ENCODE measurements at places on chromosomes 5 and 9. TPM values are rescaled to one million over a fixed set of nuclear protein-coding genes. Genes with fewer than 3 reads are reported as not detected.

- DNase-seq: no peak
Measured at GRCh38 chr9:75071530-75072122, 16.3 kb downstream of the NMRK1 start.

DNA sequence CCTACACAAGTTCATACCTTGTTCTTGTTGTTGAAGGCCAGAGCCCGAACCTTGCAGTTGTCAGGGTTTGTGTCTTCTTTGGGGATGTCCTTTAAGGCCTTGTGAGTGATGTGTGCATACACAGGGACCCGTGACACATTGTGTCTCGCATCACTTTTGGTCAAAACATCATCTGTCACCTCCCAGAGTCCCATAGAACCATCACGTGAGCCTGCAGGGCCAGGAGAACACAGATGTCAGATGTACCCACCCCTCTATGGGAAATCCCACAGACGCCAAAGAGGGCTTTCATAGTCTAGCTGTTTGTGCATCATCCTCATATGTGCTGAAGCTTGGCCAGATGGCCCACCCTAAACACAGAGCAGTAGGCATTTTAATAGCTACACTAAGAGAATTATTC, 28.2 kb downstream of the DCAF12 start:
- no peak for DNase-seq

DNA sequence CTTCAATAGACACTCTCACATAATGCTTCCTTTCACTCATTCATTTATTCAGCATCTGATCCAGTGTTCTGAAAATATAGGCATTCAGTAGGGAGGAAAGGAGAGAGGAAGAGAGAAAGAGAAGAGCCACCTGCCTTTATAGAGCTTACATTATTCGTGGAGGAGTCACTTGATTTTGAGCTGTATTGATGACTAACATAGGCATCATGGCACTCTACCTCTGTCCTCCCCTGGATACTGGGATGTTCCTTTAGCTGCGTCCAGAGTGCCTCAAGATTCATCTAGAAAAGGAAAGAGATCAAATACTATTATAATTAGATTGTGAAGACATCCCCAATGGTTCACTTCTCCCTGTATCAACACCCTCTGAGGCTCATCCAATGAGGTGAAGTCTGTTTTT, 345.1 kb downstream of the SPATA31D1 start:
- no peak for DNase-seq

DNA sequence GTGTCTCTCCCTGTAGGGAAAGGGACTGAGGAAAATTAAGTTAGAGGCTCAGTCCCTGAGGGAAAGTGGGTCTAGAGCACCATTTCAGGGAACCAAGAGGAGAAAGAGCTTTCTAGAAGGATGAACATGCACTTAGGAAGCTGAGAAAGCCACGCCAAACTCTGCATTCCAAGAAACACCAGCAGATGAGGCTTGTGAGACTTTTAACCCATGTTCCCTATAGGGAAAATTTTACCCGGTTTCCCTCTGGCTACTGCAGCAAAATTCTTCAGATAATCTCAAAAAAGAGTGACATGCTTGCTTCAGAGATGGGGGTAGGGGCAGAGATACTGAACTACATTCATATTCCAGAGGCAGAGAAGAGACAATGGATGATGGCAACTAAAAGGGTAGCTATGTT, 8.6 kb downstream of the TLN1 start:
- no peak for DNase-seq

- DNase-seq: no peak
Measured at GRCh38 chr5:158929552-158930218, 170.0 kb downstream of the EBF1 start.

DNA sequence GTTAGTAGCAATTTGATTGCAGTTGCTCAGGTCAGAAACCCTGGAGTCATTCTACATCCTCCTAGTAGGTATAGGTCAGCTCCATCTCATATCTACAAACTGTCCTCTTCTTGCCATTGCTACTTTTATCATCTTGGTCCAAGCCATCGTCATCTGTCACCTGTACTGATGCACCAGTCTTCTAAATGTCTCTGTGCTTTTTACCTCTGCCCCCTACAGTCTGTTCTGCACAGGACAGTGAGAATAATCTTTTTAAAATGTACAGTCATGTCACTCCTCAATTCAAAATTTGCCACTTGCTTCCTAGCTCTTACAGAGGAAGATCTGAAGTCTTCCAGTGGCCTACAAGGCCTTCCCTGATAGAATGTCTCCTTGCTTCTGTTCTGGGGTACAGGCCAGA, 6.8 kb downstream of the NNT start:
- DNase-seq: no peak

DNA sequence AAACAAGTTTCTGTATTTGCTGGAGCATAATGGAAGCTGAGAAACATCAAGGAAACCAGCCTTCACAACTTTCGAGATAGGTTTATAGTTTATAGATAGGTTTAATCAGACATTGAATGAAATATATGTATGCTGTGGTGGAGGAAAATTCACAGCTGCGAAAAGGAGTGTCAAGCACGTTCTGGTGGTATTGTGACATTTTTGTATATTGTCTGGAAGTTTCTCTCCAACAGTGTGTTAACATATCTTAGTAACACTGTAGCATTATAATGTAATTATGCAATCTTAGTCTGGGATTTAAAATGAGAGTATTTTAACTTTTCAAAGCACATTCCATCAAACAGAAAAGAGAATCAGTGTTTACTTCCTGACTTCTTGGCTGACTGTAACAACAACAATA, 50.0 kb downstream of the FCHO2 start:
- DNase-seq: no peak

DNA sequence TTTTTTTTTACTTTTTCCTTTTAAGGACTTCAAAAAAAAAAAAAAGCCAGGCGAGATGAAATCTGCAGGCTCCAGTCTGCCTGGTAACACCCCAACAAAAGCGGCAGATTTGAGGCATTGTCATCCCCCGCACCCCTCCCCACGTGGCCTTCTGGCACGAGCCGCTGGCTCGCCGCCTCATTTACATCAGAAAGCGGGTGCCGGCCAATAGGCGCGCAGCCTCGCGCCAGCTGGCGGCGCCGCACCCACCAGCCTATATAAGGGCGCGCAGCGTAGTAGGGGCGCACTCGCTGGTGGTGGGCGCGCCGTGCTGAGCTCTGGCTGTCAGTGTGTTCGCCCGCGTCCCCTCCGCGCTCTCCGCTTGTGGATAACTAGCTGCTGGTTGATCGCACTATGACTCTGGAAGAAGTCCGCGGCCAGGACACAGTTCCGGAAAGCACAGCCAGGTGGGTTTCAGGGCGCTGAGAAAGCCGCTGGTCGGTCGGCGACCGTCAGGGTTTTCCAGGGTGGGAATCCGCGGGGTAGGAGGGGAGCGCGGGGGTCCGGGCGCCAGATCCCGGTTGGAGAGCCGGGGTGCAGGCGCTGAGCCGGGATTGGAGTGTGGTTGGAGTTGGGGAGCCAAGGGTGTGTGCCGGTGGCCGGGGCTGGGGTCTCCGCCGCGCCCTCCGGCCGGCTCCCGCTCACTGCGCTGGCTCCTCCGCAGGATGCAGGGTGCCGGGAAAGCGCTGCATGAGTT, at the start of gene GADD45G:
Gene GADD45G (plus strand): TSS at position 284 of the 736 bp plus-strand sequence. CDS start 110 bp downstream, at position 394.
- DNase-seq: no peak

The SHC3 gene
- polyA plus RNA-seq: 2.1 TPM

The UBTD2 gene
- polyA plus RNA-seq: 85.5 TPM
